ENCODE measurements at places on chromosomes 12 and 14.
A peak's percentile ranks its signal among the peaks of the same experiment; 100 is the strongest.

GRCh38 chr14:22482085-22482694 lies 106.8 kb downstream of the DAD1 start:
- DNase-seq: no peak

GRCh38 chr12:3267690-3268089 lies 190.5 kb downstream of the TSPAN9 start:
- DNase-seq: no peak

DNA sequence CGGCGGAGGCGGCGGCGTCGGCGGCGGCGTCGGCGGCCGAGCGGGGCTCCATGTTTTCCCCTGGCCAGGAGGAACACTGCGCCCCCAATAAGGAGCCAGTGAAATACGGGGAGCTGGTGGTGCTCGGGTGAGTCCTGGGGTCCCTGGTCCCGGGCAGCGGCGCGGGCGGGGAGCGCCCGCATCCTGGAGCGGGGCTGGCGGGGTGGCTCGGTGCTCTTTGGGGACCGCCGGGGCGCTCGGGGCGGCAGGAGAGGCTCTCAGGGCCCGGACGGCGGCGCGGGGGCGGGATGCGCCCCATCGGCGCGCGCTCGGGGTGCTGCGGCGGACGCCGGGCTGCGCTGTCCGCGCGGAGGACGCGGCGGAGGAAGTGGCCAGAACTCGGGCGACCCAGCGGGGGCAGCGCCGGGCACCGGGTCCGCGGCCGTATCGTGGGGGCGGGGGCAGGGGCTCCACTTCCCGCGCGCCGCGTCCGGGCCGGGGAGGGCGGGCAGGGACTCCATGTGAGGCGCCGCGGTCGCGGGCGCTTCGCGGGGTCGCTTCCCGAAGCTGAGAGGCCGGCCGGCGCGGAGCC lies 485 bp downstream of the PELI2 start:
- DNase-seq: peak; percentile 28

DNA sequence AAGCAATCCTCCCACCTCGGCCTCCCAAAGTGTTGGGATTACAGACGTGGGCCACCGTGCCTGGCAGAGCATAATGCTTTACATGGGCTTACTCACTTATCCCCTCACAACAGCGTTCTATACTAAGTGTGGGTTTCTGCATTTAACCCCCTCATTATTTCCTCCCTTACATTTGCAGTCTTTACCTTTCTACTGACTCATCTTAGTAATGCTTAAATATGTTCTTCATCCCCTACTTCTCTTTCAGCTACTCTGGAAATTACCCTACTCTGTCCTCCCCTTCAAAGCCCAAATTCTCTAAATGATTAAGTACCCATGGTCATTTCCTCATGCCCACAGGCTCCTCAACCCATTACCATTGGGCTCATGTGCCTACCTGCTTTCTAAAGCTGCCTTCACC lies 40.7 kb downstream of the NKX2-1 start:
- DNase-seq: no peak

DNA sequence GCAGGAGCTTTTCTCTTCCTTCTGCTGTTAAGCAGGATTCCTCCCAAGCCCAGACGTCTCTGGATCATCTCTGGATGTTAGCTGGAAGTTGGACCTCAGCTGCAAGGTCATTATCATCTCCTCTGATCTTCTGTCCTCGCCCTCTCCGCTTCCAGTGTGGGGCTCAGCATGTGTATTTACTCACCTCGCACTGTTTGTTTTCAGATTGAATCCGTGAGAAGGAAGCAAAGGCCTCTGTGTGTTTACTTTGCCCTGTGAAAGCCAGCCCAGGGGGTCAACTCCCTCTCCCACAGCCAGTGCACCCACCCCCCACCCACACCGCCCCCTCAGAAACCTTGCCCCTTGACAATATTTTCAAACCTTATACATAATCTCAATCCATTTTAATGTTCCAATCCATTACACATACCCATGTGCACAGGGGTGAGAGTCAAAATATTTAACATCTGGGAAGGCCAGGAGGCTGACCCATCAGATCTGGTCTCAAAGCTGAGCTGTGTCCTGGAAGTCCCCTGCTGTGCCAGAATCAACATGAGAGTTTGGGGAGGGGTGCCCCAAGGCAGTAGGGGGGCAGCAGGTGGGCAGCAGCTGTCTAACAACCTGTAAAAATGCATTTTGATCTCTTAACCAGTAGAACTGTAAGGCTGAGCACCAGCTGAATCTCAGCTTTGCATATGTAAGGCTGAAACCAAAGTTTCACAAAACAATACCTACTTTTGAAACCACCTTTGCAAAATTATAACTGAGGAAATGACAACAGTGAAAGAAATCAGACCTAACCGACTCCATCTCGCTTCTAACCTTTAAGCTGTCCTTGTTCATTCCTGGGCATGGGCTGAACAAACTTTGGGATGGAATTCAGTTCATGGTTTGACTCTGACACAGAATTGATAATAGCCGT lies 157.9 kb downstream of the ZNF664 start:
- DNase-seq: no peak

DNA sequence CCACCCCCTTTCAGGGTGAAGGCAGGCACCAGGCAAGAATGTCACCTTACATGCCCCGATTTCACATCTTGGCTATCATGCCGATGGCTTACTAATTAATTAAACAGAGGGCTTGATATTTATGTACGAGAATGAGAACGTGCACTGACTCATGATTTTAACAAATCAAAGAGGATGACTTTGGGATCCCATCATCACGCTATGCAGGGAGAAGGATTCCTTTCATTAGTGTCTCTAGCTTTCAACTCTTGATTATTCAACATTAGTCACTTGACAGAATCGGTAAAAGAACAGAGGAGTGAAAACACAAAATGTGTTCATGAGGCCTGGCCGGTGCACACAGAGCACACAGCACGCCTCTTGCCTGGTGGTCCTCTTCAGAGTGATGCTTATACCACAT lies 80.6 kb downstream of the PRKAB1 start:
- no peak for DNase-seq

DNA sequence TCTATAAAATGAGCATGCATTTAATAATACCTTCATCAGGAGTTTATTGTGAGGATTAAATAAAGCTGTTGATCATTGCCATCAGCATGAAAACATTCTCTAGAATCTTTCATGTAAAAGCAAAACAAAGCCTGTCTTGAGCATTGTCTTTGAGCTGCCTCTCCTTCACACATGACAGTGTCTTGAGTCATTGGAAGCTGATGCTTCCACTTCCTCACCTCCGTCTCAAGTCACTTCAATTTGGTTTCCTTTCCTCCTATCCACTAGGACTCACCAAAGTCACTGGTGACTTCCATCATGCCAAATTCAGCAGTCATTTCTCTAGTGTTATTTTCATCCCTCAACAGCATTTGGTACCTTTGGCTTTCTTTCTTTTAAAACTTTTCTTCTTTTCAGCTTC lies 31.6 kb upstream of the MYBPC1 start:
- DNase-seq: no peak

DNA sequence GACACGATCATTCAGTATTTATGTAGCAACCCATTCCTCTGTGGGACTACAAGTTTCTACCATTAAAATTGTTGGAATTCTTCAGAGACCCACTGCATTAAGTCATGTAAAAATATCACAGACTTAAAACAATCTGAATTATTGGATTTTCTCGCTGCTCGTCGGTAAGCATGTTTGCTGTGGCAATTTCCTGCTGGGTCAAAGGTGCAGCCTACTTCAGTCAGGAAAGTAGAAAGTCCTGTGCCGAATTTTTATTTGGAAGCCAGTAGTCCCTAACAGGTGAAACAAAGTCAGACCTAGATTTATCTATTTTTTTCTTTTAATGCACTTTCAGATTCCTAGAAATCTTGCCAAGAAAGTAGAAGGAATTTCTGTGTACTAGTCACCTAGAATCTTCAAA lies 110.4 kb upstream of the MYL2 start:
- DNase-seq: no peak

DNA sequence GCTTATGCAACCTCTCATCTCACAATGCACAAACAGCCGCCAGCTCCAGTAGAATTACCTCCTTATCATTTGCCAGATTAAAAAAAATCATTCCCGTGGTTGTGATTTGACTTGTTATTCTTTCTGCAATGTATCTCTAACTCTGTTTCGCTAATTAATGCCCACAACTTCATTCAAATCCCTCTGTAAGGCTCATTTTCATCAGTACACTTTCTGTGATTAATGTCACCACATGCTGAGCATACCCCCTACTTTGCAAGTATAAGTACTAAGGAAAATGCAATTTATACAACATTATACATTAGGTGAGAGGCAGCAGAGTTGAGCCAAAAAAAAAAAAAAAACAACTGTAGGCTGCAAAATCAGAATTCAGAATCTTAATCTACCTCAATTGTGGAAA lies 166.0 kb downstream of the FSCB start:
- DNase-seq: no peak

- DNase-seq: peak; percentile 66
Observed at GRCh38 chr12:68591734-68592418, 18.8 kb upstream of the RAP1B start.

- DNase-seq: no peak
Observed at GRCh38 chr12:112496496-112496895, 77.7 kb downstream of the PTPN11 start.

GRCh38 chr12:131372171-131372475 lies 338.8 kb upstream of the SFSWAP start:
- DNase-seq: no peak

- DNase-seq: no peak
Observed at GRCh38 chr12:52566847-52567291, 6.8 kb downstream of the KRT74 start.

DNA sequence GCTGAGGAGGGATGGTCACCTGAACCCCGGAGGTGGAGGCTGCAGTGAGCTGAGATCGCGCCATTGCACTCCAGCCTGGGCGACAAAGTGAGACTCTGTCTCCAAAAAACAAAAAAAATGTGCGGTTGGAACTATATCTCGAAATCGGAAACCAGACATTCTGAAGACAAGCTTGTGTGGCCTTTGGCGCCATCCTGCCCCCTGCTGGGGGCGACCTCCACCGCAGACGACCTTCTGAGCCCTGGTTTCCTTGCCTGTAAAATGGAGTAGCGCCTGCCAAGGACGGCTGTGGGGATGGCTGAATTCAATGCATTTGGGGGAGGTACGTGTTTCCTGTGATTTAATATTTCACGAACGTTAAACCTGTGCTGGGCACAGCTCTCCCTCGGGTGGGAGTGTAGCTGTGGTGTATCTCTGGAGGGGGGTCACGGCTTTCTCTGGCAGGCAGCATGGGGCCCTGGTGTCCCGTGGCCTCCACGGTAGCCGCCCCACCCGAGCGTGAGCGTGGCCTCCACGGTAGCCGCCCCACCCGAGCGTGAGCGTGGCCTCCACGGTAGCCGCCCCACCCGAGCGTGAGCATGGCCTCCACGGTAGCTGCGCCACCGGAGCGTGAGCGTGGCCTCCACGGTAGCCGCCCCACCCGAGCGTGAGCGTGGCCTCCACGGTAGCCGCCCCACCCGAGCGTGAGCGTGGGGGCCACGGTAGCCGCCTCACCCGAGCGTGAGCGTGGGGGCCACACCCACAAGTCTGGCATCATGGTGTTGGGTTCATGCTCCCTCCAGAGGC lies 55.3 kb downstream of the LRCOL1 start:
- no peak for DNase-seq

DNA sequence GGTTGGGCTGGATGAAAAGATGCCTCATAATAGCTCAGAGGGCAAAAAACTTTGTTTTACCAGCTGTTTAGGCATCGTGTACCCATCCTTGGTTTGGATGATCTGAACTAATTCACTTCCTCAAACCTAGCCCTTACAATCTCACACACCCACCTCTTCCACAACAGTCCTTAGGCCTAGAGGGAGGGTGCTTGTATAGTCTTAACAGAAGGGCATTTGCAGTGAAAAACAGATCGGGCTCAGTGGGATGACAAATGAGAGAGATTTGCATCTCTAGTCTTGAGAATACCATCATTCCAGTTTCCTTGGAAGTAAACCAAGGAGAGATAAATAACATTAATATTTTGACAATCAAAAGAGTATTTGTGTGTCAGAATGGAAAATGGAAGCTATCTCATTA lies 11.0 kb downstream of the SLCO1A2 start:
- DNase-seq: no peak

GRCh38 chr12:88035907-88036289 lies 6.7 kb upstream of the C12orf50 start:
- no peak for DNase-seq

GRCh38 chr12:96046543-96047228 lies 11.3 kb upstream of the LTA4H start:
- no peak for DNase-seq

- DNase-seq: no peak
Observed at GRCh38 chr12:110578694-110579534, 4.2 kb downstream of the PPTC7 start.
